ENCODE measurements at places on chromosomes 6 and 20.

DNA sequence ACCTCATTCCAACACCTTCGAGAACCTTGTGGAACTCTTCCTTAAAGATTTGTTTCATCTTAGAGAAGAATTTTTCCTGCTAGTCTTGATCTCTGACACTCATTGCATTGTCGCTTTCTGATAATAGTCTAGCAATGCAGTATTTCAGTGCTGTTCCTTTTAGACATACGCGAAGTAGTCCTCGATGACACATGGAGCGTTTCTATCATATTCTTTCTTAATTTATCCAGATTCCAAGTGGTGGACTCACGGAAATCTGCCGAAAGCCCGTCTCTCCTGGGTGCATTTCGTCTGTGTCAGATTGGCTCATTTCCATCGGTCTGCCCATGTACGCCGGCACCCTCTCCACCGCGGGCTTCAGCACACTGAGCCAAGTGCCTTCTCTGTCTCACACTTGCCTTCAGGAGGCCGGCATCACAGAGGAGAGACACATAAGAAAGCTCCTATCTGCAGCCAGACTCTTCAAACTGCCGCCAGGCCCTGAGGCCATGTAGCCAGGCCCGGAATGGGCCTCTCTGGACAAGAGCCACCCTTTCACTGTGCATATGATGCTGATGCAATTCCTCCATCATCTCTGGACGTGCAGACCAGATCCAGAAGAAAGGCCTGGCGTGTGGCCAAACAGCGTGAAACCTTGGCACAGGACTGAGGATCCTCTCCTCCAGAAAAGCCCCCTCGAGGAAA is 198.6 kb upstream of the UST start:
- DNase-seq = no peak

DNA sequence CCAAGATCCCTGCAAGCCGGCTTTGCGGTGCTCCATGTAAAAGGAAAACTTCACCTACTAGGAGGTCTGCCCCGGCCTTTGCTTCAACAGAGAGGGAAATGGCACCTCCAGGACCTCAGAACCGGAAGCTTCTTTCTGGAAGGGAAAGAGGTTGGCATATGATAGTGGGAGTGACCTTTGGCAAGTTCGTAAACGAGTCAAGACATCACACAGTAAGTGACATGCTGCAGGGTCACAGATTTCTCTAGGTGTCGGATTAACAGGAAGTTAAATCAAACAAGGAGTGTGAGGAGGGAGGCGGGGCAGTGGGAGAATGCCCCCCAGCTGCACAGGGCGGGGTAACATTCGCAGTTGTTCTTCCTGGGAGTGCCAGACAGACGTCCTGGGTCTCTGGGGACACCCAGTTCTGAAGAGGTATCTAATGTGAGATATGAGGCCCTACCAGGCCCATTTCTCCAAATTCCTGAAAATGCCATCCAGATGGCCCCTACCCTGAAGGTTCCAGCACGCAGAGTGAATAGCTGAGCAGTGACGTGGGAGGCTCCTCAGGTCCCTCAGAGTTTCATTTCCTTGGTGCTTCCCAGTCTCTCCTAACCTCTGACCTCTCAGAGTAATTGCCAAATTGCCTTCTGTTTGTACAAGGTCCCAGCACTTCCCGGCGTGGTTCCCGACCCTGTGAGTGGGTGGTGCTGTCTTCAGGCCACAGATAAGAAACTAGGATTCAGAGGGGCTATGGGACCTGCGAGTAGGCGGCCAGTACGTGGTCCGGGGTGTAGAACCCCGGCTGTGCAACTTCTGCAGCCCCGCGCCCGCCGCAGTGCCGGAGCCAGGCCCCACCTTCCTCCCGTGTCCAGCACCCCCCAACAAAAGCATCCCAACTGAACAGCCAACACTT is 1.9 kb downstream of the RRBP1 start:
- DNase-seq = no peak

DNA sequence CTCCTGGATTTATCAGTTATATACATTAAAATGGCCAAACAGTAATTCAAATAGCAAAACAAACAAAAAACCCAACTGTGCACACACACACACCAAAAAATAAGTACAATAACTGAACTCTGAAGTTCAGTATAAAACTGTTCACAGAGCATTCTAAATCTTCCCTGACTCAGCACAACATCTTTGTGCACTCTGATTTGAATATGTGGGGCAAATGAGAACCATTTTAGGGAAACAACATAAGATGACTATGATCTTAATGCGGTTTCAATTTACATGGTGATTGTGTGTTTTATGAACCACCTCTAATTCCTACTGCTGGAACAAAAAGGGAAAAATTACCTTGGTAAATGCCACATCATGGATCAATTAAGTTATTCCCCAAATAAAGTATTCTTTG is 41.7 kb downstream of the PLAGL1 start:
- DNase-seq = no peak

DNA sequence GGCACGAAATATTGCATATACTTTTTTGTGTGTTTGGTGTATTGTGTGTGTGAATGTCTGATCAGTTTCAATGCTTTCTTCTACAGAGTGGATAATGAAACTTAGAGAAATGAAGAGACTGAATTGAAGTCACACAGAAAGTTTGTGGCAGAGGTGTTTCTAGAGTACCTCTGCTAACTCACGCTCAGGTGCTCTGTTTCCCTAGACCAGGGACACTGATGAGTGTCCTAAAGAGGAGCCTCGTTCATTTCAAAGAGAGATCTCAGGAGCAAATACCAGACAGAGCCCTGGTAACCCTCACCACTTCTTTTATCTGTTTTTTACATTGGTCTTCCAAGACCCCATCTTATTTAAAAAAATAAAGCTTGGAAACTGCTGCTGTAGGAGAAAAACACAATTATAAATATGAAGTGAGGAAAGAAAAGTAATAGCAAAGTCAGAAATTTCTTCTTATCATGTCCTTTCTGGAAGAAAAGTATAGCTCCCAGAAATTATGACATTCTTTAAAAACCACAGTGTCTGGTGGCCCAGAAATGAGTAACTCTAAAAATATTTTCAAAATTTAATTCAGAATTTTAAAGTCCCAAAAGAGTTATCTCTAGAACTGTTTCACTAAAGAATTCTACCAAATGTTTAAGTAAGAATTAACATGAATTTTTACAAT is 720.6 kb downstream of the RFPL4B start:
- no peak for DNase-seq

DNA sequence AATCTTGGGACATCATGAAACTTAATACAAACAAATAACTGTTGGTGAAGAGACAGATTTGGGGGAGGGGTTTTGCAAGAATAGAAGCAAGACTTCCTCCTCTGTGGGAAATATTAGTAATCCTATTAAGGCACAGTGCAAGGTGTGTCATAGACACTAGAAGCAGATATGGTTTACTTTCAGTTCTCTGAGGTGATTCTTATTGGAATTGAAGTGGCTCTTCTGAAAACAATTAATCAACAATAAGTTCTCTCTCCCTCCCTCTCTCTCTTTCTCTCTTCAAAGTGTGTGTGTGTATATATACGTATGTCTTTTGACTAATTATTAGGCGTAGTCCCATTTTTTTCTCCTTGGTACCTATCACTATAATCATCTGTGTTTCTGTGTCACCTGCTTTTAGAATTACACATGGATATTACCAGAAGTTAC is 99.8 kb downstream of the HIVEP2 start:
- no peak for DNase-seq

GRCh38 chr20:62716198-62716940 is 7.7 kb downstream of the NTSR1 start:
- no peak for DNase-seq

- peak; percentile 18 for DNase-seq
Measured at GRCh38 chr6:147936703-147937470, 405.8 kb upstream of the SASH1 start.

GRCh38 chr20:9572670-9573069 is 58.3 kb downstream of the LAMP5 start:
- DNase-seq = no peak

DNA sequence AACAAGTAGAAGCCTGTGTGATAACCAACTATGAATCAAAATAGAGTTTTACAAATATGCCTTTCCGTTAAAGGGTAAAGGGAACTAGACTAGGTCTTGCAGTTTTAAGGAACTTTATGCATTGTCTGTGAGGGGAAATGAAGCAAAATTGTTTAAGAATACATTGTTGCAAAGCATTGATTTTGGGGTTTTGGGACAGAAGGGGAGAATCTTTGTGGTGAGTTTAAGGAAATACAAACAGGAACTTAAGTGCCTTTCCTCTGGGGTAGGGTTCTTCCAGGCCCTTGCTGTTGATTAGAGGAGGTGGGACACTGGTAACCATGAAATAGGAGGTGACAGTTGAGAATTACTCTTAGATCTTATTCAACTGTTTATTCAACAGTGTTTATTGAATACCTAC is 4.7 kb downstream of the MAPK14 start:
- DNase-seq = no peak

DNA sequence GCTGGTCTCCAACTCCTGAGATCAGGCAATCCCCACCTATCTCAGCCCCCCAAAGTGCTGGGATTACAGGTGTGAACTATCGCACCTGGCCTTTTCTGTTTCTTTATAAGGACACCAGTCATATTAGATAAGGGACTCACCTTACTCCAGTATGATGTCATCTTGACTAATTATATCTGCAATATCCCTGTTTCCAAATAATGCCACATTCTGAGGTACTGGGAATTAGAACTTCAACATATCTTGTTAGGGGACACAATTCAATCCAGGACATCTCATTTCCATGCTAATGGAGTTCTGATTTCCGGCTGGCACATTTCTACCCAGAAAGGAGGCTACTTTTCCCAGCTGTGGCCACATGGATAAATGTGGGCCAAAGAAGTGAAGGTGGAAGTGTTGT is 6.4 kb upstream of the AIG1 start:
- DNase-seq = no peak

DNA sequence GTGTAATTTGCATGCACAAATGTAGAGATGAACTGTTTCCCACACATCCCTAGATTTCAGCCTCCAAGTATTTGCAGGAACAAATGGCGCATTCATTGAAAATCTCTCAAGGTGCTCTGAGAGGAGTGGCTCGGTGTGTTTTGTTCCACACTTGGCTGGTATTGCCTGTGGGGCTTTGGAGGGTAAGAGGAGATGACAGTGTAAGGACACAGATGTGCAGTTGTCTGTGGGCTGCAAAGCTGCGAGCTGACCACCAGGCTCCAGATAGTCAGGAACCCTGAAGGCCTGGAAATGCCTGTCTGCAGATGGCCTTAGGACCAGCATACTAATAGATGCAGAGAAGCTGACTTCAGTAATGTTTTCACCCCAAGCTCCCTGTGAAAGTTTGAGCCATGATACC is 57.7 kb upstream of the PBOV1 start:
- DNase-seq = no peak

DNA sequence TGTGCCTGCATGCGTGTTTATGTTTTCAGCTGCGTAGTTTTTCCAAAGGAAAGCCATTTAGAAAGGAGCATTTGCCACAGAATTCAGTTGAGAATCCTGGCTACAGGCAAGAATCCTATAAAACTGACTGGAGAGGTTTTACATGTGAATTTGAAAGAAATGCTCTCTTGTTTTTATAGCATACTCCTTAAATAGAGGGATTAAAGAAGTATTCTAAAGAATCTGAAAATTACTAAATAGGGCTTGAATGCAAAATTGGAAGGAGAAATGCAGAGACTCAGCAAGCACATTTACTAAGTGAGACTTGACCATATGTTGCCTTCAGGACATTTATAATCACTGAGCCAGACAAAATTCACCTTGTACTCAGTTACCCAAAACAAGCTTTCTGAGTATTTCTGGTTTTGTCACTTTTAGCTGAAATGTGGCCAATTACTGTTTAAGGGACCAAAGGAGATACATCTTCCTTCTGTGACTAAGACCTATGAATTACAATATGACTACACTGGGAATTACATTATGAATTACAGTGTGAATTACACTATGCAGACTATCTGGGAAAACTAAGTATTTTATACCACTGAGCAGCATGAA is 107.4 kb upstream of the ASCC3 start:
- DNase-seq = no peak

- no peak for DNase-seq
Measured at GRCh38 chr20:48683467-48684175, 144.2 kb downstream of the PREX1 start.

- DNase-seq = no peak
Measured at GRCh38 chr6:152697634-152698033, at the start of gene MYCT1. Gene MYCT1, plus strand, starts transcription at chr6:152697897. Its CDS starts 6 bp downstream, at chr6:152697903.

DNA sequence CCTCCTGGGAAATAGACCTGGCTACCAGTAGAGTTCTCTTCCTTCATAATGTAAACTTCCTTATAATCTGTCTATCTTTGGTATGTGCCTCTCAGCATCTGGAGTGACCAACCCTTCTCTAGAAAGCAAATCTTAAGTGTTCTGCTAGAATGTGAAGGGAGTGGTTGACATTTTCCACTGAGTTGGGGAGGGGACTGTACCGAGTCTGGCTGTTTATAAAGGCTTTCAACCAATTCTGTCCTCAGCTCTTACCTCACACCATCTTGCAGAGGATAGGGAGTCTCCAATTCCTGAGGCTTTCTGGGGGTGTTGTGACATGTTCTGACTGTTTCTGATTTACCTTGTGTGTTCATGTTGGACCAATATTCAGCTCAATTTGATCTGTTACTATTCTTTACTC is 39.6 kb downstream of the FAM217A start:
- no peak for DNase-seq

DNA sequence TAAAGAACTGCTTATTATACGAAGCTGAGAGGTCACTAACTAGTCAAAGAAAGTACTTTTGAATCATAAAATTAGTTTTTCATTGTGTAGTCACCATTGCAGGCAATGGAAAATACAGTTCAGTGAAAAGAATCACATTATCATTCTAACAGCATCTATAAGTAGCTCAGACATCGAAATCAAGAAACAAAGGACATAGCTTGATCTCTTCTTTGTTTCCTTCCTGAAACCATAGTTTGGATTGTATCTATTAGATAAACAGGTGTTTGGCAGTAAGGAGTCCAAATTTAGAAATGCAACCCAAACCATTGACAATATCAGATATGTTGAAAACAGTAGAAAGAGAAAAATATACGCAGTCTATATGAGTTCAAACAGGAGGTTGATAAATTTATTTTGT is 697.3 kb downstream of the TFAP2A start:
- no peak for DNase-seq

DNA sequence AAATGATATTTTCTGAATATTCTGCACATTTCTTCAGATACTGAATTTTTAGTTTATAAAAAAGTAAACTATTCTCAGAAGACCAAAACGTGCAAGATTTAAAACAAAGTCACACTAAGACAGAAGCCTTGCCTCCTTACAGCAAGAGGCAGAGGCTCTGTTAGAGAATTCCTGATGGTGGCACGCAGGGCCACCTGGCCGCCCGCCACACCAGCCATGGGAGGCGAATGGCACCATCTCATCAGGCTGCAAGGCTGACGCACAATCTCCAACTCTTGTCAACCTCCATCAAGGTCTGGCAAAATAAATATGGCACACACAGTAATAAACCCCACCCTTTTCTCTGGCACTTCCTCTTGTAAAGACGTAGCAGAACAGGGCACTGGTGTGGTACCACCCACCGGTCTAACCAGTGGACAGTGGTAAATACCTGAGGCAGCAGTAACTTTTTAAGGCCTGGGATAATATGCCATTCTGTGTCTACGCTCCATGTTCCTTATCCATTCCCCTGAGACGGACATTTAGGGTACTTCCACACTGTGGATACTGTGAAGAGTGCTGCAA is 111.4 kb downstream of the WDR27 start:
- no peak for DNase-seq
